CD8-positive, alpha-beta memory T cell (primary cell): ENCODE measurements at places on chromosomes 16 and 17. TPM values are rescaled to one million over a fixed set of nuclear protein-coding genes. Genes with fewer than 3 reads are reported as not detected.

The KRT32 gene
- not detected for total RNA-seq

- H3K27me3 ChIP-seq: peaks cover 6% of the 10 kb centered on the region
- H3K36me3 ChIP-seq: no peaks in the 10 kb centered on the region
- no peaks in the 10 kb centered on the region for H3K4me1 ChIP-seq
- H3K27ac ChIP-seq: no peak overlapping the region
- DNase-seq: no peak
These were observed 15.0 kb upstream of the SRCIN1 start for GRCh38 chr17:38620551-38621277.

DNA sequence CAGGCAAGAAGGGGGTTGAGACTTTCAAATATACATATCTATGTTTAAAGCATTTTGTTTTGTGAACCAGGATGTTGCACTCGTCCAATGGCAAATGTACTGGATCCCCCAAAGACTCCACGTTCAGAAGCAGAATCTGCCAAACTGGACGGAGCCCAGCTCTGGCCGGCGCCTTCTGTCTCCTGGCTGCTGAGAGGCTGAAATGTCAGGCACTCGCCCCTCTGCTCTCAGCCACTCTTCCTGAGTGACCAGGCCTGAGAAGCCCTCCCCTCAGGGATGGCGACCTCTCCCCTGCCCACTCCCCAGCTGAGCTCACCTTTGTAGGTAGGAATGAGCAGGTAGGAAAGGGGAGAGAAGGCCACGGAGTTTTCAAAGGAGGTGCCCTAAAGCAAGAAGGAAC is 187.5 kb upstream of the FOXF1 start:
- no peak overlapping the region for H3K27ac ChIP-seq
- H3K4me3 ChIP-seq: no peak overlapping the region
- no peaks in the 10 kb centered on the region for H3K27me3 ChIP-seq
- no peaks in the 10 kb centered on the region for H3K36me3 ChIP-seq
- no peak for DNase-seq

- H3K36me3 ChIP-seq: no peaks in the 10 kb centered on the region
- no peaks in the 10 kb centered on the region for H3K27me3 ChIP-seq
- H3K4me1 ChIP-seq: no peaks in the 10 kb centered on the region
- H3K27ac ChIP-seq: no peak overlapping the region
- no peak overlapping the region for H3K4me3 ChIP-seq
These were observed 31.7 kb downstream of the CRISPLD2 start for GRCh38 chr16:84851192-84852127.

DNA sequence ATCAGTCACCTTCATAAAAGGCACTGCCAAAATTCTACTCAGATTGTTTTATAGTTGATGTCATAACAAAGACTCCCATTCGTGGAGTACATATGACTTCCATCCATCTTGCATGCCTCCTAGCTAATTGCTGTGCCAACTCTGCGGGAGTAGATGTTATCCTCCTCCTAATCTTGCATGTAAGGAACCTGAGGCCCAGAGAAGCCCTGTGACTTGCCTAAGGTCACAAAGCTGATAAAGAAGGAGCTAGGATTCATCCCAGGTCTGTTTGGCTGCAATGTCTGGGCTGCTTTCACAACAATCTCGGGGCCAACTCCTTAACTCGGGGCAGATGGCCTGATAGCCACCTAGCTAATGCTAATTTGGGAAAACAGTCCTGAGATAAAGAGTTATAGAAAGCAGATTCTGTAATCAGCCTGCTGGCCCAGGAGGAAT is 87.3 kb downstream of the YPEL2 start:
- H3K4me3 ChIP-seq: no peak overlapping the region
- H3K27ac ChIP-seq: no peak overlapping the region
- no peaks in the 10 kb centered on the region for H3K4me1 ChIP-seq
- no peak for DNase-seq
- H3K27me3 ChIP-seq: no peaks in the 10 kb centered on the region
- H3K36me3 ChIP-seq: no peaks in the 10 kb centered on the region

DNA sequence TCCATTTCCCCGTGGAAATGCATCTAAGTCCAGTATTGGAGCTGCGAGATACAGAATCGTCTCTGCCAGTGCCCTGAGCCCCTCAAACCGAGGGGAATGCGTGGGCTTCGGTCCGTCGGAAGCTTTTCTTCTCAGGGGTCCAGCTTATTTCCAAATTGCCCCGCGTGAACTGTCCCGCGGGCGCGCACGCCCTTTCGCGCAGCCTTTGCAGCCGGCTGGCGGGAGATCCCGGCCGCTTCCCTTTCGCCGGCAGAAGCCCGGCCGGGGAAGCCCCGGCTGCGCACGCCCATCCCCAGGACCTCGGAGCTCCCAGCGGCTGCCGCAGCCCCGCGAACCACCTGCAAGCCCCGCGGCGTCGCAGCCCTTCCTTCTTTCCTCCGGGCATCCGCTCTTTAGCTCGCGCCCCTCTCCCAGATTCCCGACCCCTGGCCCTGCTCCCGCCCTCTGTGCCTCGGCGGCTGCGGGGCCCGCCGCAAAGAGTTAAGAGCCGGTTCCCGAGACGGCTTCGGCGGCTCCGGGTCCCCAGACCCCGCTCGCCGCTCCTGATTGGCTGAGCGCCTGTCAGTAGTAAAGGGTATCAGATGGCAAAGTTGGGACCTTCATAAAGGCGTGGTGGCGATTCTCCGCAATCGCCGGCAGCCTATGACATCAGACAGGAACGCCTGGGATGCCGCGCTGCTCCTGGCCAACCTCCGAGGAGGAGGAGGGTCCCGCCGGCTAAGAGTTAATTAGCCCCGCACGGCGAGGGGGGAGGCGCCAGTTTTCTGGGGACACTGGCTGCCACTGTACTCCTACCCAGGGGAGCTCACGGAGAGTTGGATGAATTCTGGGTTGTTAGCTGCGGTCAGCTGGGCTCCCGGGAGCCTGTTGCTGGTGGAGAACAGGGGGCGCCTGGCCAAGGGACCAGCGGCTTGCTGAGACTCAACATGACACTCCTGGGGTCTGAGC is at the start of gene MYOCD:
Gene MYOCD, plus strand, starts transcription at position 628 of the 948 bp plus-strand sequence. Its CDS starts 299 bp downstream, at position 927.
- no peak for DNase-seq
- no peaks in the 10 kb centered on the region for H3K27me3 ChIP-seq
- H3K4me3 ChIP-seq: no peak within 1 kb of the TSS
- no peak within 1 kb of the TSS for H3K27ac ChIP-seq

- no peaks in the 10 kb centered on the region for H3K4me1 ChIP-seq
- H3K4me3 ChIP-seq: no peak overlapping the region
- peaks cover 26% of the 10 kb centered on the region for H3K36me3 ChIP-seq
- no peak overlapping the region for H3K27ac ChIP-seq
- DNase-seq: no peak
- H3K27me3 ChIP-seq: no peaks in the 10 kb centered on the region
These were observed 10.9 kb downstream of the COPS3 start for GRCh38 chr17:17269926-17270773.

The ZG16 gene
- total RNA-seq: not detected

GRCh38 chr17:19447085-19447583 is 36.1 kb downstream of the RNF112 start:
- DNase-seq: peak; percentile 70
- no peaks in the 10 kb centered on the region for H3K36me3 ChIP-seq
- H3K4me3 ChIP-seq: no peak overlapping the region
- H3K4me1 ChIP-seq: no peaks in the 10 kb centered on the region

- H3K4me1 ChIP-seq: peaks cover 66% of the 10 kb centered on the region
- no peak overlapping the region for H3K27ac ChIP-seq
- no peak for DNase-seq
These were observed 111.9 kb downstream of the XYLT1 start for GRCh38 chr16:17358846-17359245.

The CYGB gene
- total RNA-seq: not detected

DNA sequence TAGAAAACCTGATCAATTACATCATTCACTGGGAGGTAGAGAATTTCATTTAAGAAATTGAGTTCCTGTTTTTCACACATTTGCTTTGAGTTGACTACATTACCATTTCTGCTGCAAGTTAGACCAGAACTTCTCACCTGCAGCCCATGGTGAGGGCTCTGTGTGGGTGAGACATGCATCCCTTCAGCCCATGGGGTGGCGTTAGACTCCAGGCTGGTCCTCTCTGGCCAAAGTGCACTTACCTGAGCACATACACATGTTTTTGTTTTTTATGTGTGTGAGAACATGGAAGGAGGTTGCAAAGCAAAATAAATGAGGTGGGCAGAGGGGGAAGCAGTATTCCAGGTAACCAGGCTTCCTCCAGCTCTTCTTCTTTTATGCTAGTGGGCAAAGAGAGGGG is 470.2 kb downstream of the PMP22 start:
- no peak overlapping the region for H3K27ac ChIP-seq
- peaks cover 5% of the 10 kb centered on the region for H3K27me3 ChIP-seq
- H3K4me3 ChIP-seq: no peak overlapping the region

The UBE2Z gene
- total RNA-seq: 100 TPM

- no peak overlapping the region for H3K4me3 ChIP-seq
- H3K27ac ChIP-seq: no peak overlapping the region
- H3K36me3 ChIP-seq: no peaks in the 10 kb centered on the region
- H3K27me3 ChIP-seq: peaks cover 5% of the 10 kb centered on the region
- no peak for DNase-seq
These were observed 37.5 kb upstream of the BHLHA9 start for GRCh38 chr17:1232786-1233185.

- H3K4me3 ChIP-seq: peak overlapping the region; percentile 17
- DNase-seq: no peak
- no peaks in the 10 kb centered on the region for H3K27me3 ChIP-seq
- peaks cover 6% of the 10 kb centered on the region for H3K36me3 ChIP-seq
These were observed 5.1 kb downstream of the CDR2 start for GRCh38 chr16:22369221-22369811.

DNA sequence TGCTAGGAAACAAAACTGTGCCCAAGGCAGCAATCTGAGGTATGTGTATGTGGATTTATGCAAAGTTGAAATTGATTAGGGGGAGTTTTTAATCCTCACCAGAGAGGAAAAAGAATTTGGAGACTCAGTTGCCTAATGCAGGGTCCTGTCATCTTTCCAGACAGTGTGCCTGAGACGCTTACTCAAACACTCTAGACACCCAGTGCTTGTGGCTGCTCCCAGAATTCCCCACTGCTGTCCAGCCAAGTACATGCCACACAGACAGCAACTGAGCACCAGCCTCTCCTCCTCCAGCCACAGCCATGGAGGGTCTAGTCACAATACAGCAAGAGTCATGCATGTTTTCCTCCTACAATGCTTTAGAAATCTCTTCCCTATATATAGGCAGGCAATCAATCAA is 118.1 kb downstream of the HIC1 start:
- no peak overlapping the region for H3K4me3 ChIP-seq
- H3K4me1 ChIP-seq: no peaks in the 10 kb centered on the region
- DNase-seq: no peak
- no peak overlapping the region for H3K27ac ChIP-seq
- no peaks in the 10 kb centered on the region for H3K27me3 ChIP-seq

The FAM20A gene
- total RNA-seq: not detected

GRCh38 chr17:37697381-37697780 is 47.5 kb downstream of the HNF1B start:
- H3K4me3 ChIP-seq: no peak overlapping the region
- H3K36me3 ChIP-seq: no peaks in the 10 kb centered on the region
- H3K4me1 ChIP-seq: no peaks in the 10 kb centered on the region
- DNase-seq: no peak

DNA sequence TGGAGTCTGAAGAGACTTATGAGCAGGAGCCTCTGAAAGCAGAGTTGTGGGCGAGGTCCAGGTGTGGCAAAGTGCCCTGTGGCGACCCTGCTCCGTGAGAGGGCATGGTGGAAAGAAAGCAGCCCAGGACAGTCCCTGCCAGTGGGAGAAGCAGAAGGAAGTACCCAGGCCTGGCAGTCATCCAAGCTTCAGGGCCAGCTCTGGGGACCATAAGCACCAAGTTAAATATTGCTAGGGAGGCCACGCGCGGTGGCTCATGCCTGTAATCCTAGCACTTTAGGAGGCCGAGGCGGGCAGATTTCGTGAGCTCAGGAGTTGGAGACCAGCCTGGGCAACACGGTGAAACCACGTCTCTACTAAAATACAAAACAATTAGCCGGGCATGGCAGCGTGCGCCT is 4.9 kb upstream of the ASGR1 start:
- no peaks in the 10 kb centered on the region for H3K4me1 ChIP-seq
- no peak for DNase-seq
- H3K4me3 ChIP-seq: no peak overlapping the region
- H3K27me3 ChIP-seq: no peaks in the 10 kb centered on the region
- no peaks in the 10 kb centered on the region for H3K36me3 ChIP-seq

- H3K4me1 ChIP-seq: no peaks in the 10 kb centered on the region
- H3K27me3 ChIP-seq: no peaks in the 10 kb centered on the region
- no peak overlapping the region for H3K27ac ChIP-seq
- no peak overlapping the region for H3K4me3 ChIP-seq
- no peak for DNase-seq
- no peaks in the 10 kb centered on the region for H3K36me3 ChIP-seq
These were observed 249.8 kb downstream of the CDH11 start for GRCh38 chr16:64872101-64872500.

DNA sequence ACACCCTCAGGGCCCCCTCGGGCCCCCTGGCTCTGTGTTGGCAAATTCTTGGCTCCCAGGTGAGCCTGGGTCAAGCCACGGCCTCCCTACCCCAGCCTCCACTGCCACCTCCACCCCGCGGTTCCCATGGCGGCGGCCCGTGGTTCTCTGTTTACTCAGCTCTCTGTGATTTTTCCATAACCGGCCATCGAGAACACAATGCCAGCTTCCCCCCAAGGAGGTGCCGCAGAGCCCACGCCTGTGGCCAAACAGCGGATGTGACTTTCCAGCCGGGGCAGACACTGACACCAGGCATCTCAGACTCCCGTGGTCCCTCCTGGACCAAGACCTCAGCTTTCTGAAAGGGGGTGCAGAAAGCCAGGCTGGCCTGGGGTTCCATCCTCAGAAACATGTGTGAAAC is 21.6 kb upstream of the ATP2A3 start:
- no peaks in the 10 kb centered on the region for H3K36me3 ChIP-seq
- no peaks in the 10 kb centered on the region for H3K4me1 ChIP-seq
- H3K27ac ChIP-seq: no peak overlapping the region

The CACNG5 gene
- not detected for total RNA-seq

GRCh38 chr17:42878123-42878880 is 22.3 kb upstream of the G6PC1 start:
- H3K27me3 ChIP-seq: no peaks in the 10 kb centered on the region
- no peak for DNase-seq
- no peak overlapping the region for H3K27ac ChIP-seq
- H3K4me3 ChIP-seq: no peak overlapping the region
- no peaks in the 10 kb centered on the region for H3K4me1 ChIP-seq

GRCh38 chr16:84782846-84783245 is 36.9 kb upstream of the CRISPLD2 start:
- DNase-seq: no peak
- H3K4me3 ChIP-seq: no peak overlapping the region
- H3K27ac ChIP-seq: no peak overlapping the region
- no peaks in the 10 kb centered on the region for H3K4me1 ChIP-seq
- H3K36me3 ChIP-seq: peaks cover 10% of the 10 kb centered on the region
- no peaks in the 10 kb centered on the region for H3K27me3 ChIP-seq

DNA sequence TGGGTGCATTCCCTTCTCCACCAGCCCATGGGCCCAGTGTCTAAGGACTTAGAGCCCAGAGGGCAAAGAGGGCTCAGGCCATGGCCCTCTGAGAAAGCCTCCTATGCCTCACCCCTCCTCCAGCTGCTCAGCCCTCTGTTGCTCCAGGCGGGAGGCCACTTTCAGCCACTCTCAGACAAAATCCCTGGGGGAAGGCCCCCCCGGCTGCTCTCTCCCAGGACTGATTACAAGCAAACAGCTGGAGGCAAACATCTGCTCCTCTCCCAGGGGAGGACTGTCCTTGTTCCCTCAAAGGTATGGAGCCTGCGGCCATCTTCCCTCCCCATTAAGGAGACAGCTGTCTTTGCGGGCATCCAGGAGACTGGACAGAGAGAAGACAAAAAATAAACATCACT is 54.9 kb upstream of the DLX4 start:
- DNase-seq: no peak
- peaks cover 26% of the 10 kb centered on the region for H3K27me3 ChIP-seq
- H3K36me3 ChIP-seq: no peaks in the 10 kb centered on the region
- H3K4me3 ChIP-seq: no peak overlapping the region
- no peak overlapping the region for H3K27ac ChIP-seq
- no peaks in the 10 kb centered on the region for H3K4me1 ChIP-seq
